HT-29 (cell line): ENCODE measurements at places on chromosomes 7 and 10.
A peak's percentile ranks its signal among the peaks of the same experiment; 100 is the strongest.

- no peak for DNase-seq
Observed at GRCh38 chr10:43926875-43927406, 278.3 kb upstream of the ZNF32 start.

GRCh38 chr7:90597563-90598253 is 1.6 kb downstream of the CDK14 start:
- no peak for DNase-seq

- DNase-seq, result no peak
Observed at GRCh38 chr10:38043516-38043915, 33.0 kb downstream of the ZNF33A start.

DNA sequence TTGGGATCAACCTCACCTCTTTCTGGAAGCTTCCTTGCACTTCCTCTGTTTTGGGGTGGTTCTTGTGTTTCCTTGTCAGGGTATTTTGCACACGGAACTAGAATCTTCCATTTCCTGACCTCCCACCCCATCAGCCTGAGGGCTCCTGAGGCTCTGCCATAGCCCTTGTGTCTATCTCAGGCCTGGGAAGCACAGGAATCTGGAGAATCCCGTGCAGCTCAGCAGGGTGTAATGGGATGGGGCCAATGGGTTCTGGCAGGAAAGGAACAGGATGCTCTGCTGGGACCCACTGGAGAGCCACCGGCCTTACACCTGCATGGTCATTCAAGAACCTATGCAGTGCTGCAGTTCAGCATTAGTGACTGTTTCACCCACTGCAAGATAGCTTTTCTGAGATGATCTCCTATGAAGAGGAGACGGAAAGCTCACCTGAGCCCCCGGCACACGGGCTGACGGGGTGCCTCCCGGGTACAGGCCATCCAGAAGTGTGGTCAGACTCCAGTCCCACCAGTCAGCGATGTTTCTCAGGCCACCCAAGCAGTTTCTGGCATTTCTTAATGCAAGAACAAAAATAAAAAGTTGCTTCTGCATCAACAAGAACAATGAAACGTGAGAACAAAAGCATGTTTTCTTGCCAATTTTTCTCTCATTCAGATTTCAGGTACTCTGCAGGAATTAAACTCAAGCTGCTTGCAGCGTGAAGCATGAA is 133.2 kb downstream of the PKD1L1 start:
- no peak for DNase-seq

DNA sequence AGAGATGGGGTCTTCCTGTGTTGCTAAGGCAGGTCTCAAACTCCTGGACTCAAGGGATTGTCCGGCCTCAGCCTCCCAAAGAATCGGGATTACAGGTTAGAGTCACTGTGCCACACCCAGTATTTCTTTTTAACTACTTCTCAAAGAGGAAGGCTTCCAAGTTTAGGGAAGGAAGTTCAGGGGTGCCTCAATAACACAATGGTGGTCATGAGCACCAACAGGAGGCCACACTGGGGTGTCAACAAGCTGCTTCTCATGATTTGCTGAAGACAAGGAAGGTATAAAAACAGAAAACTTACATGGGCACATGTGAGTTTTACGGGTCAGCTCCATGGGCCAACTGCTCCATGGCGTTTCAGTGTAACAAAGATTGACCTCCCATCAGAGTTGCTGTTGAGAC is 160.5 kb downstream of the TNS3 start:
- DNase-seq, result no peak

GRCh38 chr7:31302356-31302755 is 38.2 kb downstream of the NEUROD6 start:
- DNase-seq, result no peak

DNA sequence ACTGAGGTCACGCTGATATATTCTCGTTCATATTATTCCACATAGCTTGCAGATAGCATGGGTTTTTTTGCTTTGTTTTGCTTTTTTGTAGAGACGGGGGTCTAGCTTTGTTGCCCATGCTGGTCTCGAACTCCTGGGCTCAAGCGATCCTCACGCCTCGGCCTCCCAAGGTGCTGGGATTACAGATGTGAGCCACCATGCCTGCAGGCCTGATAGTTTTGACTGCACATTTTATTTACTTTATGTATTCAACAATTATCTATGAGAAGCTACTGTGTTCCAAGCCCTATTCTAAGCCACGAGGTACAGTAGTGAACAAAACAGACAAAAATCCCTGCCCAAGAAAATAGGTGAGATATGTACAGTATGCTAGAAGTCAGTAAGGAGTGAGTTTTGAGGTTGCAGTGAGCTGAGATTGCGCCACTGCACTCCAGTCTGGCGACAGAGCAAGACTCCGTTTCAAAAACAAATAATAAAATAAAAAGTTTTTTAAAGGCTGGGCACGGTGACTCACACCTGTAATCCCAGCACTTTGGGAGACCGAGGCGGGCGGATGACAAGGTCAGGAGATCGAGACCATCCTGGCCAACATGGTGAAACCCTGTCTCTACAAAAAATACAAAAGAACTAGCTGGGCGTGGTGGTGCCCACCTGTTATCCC is 1.3 kb upstream of the YWHAG start:
- no peak for DNase-seq

DNA sequence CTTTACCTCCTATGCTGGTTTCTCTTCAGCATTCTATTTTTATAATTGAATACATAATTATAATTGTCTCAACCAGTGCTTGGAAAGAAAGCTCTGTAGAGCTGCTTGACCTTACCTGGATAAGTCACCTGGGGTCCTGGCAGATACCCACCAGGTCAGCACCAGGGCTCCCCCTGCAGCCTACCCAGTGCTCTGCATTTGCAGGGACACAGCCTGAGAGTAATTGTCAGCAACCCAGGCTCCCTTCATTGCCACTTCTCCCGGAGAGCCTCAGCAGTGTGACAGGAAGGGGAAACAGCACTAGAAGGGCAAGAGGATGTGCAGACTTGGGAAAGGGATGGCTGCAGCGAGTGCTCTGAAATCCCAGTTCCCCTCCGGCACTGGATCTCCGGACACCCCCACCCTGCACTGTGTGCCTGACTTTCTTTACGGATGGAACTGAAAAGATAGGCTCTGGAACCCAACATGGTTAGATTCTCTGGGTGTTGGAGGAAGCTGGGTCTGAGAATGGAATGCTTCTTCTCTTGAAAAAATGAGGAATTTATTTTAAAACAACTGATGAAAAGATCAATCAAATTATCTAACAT is 11.4 kb upstream of the PAX4 start:
- peak; percentile 56 for DNase-seq
